Right lobe of liver (tissue), 6 donors: ENCODE measurements at places on chromosomes 3 and 15. TPM values are rescaled to one million over a fixed set of nuclear protein-coding genes. Genes with fewer than 3 reads are reported as not detected.

GRCh38 chr3:172577987-172578570 is 54.8 kb upstream of the TNFSF10 start:
- peaks cover 24% of the 10 kb centered on the region for H3K4me1 ChIP-seq
- H3K4me3 ChIP-seq = no peak overlapping the region
- no peak overlapping the region for H3K27ac ChIP-seq
- H3K27me3 ChIP-seq = no peaks in the 10 kb centered on the region
- no peak for DNase-seq

GRCh38 chr15:91559066-91559465 is 294.4 kb upstream of the SLCO3A1 start:
- no peak overlapping the region for H3K4me3 ChIP-seq
- H3K27me3 ChIP-seq = no peaks in the 10 kb centered on the region
- no peaks in the 10 kb centered on the region for H3K4me1 ChIP-seq
- H3K36me3 ChIP-seq = no peaks in the 10 kb centered on the region
- DNase-seq = no peak

DNA sequence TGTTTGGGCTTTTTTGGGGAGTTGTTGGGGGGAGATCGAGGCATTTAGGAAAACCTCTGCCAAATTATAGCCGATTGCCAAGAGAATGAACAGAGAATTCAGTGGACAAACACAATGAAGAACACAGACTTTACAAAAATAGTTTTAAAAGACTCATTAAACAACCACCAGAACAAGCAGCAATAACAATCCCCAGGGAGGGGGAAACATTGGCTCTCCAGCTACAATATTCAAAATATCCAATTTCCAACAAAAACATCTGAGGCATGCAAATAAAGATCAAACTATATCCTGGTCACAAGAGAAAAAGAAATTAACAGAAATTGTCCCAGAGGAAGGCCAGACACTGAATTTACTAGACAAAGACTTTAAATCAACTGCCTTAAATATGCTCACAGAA is 24.5 kb upstream of the ANKRD28 start:
- no peak for DNase-seq
- H3K4me3 ChIP-seq = no peak overlapping the region
- H3K27me3 ChIP-seq = no peaks in the 10 kb centered on the region
- peaks cover 1% of the 10 kb centered on the region for H3K4me1 ChIP-seq
- no peak overlapping the region for H3K27ac ChIP-seq
- H3K36me3 ChIP-seq = no peaks in the 10 kb centered on the region

- DNase-seq = no peak
- H3K27me3 ChIP-seq = no peaks in the 10 kb centered on the region
- no peak overlapping the region for H3K4me3 ChIP-seq
- no peaks in the 10 kb centered on the region for H3K4me1 ChIP-seq
- H3K36me3 ChIP-seq = no peaks in the 10 kb centered on the region
- no peak overlapping the region for H3K27ac ChIP-seq
Measured at GRCh38 chr3:134013280-134013679, 16.4 kb downstream of the SLCO2A1 start.

Gene SNX22
- total RNA-seq = 0.43 TPM

Gene C2CD4B
- 1.3 TPM for total RNA-seq

Gene BUB1B
- 1.7 TPM for total RNA-seq

Gene USP8
- 38.7 TPM for total RNA-seq

Gene PRSS50
- total RNA-seq = not detected
